Fibroblast of the aortic adventitia (primary cell): ENCODE measurements at places on chromosomes 5 and 9. TPM values are rescaled to one million over a fixed set of nuclear protein-coding genes. Genes with fewer than 3 reads are reported as not detected.

NNT gene
- total RNA-seq = 54.2 and 80.3 TPM in 2 replicates

NR5A1 gene
- not detected in 2 replicates for total RNA-seq

SLC45A2 gene
- 0.09 TPM in 1 of 2 replicates, not detected in the other for total RNA-seq

AQP3 gene
- total RNA-seq = 0.54 and 1.9 TPM in 2 replicates

SNCAIP gene
- 0.18 and 0.57 TPM in 2 replicates for total RNA-seq

DEPDC1B gene
- 1.2 and 8.0 TPM in 2 replicates for total RNA-seq

PRRX2 gene
- total RNA-seq = 3.5 and 36.1 TPM in 2 replicates

PCDHB3 gene
- 0.27 and 0.74 TPM in 2 replicates for total RNA-seq

DIPK1B gene
- 0.45 and 0.98 TPM in 2 replicates for total RNA-seq

ARID3C gene
- total RNA-seq = 0.09 and 0.74 TPM in 2 replicates

ELOVL7 gene
- total RNA-seq = 0.18 TPM in 1 of 2 replicates, not detected in the other
